Suppressor macrophage treated with lipopolysaccharide for 1 hour (primary cell): ENCODE measurements at places on chromosomes 5 and 9.

DNA sequence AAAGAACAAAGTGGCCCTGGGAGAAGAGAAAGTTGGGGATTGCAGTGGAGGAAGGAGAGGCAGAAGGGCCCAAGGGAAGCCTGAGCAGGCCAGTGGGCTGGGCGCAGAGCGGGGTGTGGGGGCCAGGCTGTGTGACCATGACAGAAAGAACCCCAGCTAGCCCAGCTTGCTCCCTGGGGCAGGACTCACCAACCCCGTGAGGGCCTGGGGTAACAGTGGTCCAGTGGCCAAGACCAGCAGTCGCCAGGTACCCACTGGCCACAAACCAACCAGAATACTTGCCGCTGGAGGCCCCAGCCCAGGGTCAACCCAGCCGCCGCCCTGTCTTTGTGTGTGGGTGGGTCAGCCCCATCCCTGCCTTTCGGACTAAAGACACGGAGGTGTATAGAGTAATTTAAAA is 146.5 kb downstream of the CACNA1B start:
- DNase-seq, result no peak

DNA sequence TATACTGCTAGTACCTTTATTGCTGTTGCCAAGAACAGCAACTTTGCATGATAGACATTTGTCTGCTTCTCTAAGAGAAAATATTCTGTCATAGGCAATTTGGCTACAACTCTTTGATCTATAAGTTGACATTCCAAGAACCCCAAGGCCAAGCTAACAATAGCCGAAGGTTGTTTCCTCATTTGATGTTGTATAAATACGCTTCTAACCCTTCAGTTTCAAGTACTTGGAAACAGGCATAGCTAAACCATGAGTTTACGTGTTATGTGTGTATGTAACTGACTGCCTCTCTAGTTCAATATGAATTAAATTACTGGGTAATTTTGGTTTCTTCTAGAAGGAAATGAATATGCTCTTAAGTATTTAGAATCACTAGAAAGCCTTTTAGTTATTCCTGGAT is 1034.0 kb downstream of the TLE4 start:
- no peak for DNase-seq

- DNase-seq, result no peak
These were observed 3.3 kb downstream of the REEP5 start for GRCh38 chr5:112918679-112919078.

DNA sequence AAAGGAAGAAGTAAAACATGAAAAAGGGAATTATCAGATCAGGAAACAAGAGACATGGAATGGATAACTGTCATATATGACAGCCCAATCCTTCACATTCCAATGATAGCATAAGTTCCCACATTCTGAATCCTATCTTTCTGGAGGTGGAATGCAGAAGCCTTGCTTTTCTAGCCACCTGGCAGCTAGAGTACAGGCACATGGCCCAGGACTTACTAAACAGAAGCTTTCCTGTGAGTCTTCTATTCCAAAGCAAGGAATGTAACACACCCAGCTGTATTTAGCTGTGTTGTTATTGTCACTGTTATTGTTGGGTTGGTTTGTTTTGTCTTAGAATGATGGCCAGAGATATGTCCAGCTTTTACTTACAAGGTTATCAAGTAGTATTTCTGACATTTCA is 780.5 kb upstream of the ZNF608 start:
- no peak for DNase-seq

DNA sequence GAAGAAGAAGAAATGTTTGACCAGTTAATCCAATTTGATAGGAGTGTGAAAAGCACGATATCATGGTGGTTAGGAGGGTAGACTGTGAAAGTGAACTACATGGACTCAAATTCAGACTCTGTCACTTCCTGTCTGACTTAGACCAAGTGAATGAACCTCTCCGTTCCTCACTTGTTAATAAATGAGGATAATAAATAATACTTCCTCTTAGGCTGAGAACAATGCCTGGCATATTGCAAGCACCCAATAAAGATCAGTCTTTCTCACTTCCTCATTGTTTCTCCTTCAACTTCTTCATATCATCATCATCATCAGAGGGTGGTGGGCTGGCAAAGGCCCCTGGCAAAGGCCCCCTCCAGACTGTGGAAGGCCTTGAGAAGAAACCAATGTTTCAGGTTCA is 148.7 kb downstream of the CDK5RAP2 start:
- peak; percentile 50 for DNase-seq

GRCh38 chr5:121399879-121400278 is 451.8 kb upstream of the FTMT start:
- no peak for DNase-seq

- DNase-seq, result peak; percentile 98
These were observed 6.3 kb upstream of the IRF1 start for GRCh38 chr5:132496631-132497487.

GRCh38 chr5:168712280-168712924 is 133.2 kb upstream of the PANK3 start:
- no peak for DNase-seq

DNA sequence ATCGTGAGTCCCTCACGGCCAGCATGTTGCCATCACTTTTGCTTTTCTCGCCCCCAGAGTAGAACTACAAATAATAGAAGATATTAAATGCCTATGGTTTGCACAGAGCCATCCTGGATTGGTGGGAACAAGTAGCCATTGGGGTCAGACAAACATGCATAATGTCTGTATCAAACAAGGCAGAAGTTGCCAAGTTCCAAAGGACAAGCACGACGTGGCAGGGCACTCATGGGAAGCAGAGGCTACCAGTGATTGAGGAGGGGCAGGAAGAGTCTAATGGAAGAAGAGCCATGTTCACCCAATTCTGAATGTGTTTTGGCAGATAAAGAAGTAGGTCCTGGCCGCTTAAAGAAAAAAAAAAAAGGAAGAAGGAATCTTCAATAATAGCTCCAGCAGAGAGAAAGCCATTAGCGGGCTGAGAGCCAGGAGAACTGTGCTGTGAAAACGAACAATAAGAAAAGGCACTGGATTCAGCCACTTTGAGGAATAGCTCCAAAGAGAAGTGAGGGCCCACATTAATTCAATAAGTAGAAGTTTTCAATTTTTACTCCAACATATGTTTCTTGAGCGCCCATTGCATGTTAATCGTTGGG is 153.7 kb upstream of the ADCY2 start:
- no peak for DNase-seq

- no peak for DNase-seq
These were observed 5.2 kb upstream of the MGAT1 start for GRCh38 chr5:180807654-180808414.

DNA sequence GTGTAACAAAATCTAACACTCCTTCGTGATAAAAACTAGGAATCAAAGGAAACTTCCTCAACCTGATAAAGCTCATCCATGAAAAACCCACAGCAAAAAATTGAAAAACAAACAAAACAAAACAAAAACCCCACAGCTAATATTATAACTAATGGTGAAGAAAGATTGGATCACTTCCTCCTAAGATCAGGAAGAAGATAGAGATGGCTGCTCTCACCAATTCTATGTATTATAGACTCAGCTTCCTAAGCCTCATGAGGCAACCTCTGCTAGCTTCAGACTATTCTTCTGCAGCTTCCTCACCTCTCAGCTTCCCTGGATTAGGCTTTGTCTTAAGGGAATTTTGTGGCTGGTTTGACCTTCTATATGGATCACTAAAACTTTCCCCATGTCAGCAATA is 40.1 kb downstream of the PHAX start:
- no peak for DNase-seq

DNA sequence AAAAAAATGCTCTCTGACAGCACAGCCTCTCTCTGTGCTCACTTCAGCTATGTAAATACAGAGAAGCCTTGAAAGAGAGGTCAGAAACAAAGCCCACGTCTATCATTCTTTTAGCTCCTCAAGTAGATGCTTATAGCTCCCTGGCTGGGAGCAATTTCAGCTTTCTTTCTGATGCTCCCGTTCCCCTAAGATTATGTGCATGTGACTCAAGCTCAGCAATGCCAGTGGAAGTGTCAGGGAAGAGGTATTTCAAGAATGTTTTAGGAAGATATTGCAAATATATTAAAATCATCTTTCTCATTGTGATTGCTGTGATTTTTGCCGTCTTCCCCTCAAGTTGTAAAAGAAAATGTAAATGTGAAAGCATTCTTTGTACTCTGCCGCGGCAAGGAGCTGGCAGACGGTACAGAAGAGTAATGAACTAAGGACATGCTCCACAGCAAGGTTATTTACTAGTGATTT is 1353.7 kb upstream of the ACO1 start:
- DNase-seq, result no peak
